Kidney (tissue), 22 donors: ENCODE measurements at places on chromosomes 5 and 9. TPM values are rescaled to one million over a fixed set of nuclear protein-coding genes. Genes with fewer than 3 reads are reported as not detected.
A peak's percentile ranks its signal among the peaks of the same experiment; 100 is the strongest.

- DNase-seq = no peak
Observed at GRCh38 chr5:15833365-15833764, 333.4 kb downstream of the FBXL7 start.

DNA sequence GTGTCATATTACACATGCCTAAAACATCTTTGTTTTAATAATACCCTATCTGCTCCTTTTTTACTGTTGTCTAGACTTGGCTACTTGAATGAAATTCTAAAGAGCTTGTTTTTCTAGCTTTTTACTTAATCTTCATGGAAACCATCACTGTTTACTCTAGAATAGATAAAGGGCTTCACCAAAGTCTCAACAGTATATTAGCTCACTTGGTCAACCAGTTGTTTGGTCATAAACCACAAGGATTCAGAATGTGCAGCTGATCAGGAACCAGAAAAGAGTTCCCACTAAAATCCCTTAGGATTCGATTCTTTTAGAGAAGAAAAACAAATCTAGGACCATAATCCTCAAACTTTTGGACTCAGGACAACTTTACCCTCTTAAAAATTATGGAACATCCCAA, 38.0 kb downstream of the CDO1 start:
- no peak for DNase-seq

DNA sequence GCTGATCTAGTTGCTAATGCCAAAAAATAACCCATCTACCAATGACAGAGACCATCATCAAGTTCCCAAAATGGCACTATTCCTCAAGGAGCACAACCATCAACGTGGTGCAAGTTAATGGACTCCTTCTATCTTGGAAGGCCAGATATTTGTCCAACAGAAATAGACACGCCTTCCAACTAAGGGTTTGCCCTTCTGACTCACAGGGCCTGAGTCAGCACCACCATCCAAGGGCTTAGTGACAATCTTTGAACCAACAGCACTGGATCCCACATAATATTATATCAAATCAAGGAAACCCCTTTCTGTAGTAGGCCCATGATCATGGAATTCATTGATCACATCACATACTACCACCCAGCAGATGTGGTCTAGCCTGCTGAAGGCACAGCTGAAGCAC, 84.3 kb downstream of the MED27 start:
- no peak for DNase-seq

- no peak for DNase-seq
Observed at GRCh38 chr5:109645707-109646192, 44.0 kb upstream of the MAN2A1 start.

GRCh38 chr5:100517301-100517974, 17.7 kb upstream of the FAM174A start:
- no peak for DNase-seq

DNA sequence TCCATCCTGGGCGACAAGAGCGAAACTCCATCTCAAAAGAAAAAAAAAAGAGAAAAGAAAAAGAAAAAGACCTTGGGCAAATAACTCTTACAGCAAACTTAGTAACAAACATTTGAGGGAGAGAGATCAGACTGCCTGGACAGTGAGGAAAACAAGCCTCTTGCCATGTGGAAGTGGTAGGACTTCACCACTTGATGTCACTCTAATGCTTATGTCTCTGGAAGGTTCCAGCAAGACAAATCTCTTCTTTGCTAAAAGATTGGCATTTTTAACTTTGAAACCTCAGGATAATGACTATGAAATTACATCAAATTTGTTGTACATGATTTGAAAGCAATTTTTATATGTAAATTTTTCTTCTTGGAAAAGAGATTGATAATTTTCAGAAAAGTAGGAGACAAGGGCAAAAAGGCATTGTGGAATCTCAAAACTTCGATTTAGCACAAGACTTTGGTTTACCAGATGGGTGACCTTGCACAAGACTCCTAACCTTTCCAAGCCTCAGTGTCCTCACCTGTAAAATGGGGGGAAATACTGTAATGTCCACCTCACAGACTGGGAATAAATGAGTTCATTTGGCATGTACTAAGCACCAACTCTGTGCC, 5.4 kb downstream of the ACTL7B start:
- DNase-seq = no peak

DNA sequence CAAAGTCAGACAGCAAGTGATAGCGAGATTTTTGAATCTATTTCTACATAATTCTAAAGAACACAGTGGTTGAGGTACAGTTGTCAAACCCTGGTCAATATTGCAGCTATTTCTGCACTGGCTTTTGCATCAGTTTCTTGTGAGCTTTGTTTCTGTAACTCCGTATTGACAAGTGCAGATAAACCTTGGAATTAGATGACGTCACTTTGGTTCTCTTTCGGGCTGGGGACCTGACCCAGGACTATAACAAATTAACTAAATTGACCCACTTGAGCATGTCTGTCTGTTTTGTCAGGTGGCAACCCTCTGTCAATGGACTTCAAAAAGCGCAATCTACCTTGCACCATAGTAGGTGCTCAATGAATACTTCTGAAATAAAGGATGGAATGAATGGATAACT, 418.4 kb upstream of the SGCD start:
- no peak for DNase-seq

GRCh38 chr5:53827211-53827651, 266.8 kb downstream of the NDUFS4 start:
- DNase-seq = no peak

DNA sequence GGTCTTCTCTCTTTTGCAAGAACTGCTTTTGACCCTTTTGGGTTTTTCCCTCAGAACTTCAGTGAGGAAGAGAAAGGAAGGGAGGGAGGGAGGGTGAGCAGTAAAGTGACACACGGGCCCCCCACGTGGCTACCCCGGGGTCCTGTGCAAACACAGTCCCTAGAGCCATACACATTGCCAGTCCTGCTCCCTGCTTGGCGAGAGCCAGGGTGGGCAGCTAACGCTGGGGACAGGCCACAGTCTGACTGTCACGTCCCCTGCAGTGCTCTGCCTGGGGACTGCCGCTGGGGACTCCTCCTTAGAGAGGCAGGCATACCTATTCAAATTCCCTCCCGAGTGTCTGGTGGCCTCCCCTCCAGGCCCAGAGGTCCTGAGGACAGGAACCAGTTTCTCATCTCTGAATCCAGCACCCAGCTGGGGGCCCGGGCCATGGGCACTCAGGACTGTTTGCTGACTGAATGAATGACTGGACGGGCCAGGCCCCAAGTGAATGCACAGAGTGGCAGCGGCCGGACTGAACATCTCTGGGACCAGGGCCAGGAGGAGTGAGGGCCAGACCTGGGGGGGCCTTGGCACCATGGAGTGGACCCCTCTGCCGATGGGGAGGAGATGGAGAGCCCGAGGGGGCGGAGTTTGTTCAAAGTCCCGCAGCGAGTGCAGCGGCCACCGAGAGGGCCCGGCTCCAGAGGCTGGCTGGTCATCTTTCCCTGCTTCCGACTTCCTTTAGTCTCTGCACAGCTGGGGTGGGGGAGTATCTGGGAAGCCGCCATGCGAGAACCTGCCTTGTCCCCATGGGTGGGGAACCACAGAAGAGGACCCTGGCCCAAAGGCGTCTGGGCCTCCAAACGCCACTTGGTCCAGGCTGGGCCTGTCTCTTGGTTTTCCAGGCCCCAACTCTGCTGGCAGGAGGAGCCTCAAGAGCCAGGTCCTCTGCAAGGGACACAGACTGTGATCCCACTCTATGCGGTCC, 5.8 kb downstream of the CCDC187 start:
- DNase-seq = no peak

GRCh38 chr9:98432134-98432533, 176.7 kb upstream of the TBC1D2 start:
- no peak for DNase-seq

- DNase-seq = peak; percentile 62
Observed at GRCh38 chr5:168951769-168952168, 349.2 kb downstream of the SLIT3 start.

GRCh38 chr5:103228061-103228460, 30.5 kb upstream of the MACIR start:
- no peak for DNase-seq

DNA sequence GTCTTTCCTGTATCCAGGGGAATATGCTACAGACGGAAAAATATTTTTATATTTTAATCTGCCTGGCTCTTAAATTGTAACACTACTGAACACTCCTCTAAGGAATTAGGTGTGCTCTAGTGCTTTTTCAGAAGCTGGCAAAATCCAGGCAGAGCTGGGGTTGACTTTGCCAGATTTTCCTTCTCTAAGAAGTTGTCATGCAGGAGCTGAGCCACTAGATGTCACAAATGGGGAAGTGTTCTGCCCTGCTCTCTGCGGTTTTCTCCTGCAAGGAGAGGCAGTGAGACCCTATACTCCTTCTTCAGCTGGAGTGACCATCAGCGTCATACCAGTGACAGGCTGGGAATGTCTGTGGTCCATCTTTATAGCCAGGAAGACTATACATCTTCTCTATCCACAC, 112.5 kb downstream of the HAPLN1 start:
- peak; percentile 71 for DNase-seq

- DNase-seq = no peak
Observed at GRCh38 chr5:5384660-5385330, 37.7 kb upstream of the ICE1 start.

DNA sequence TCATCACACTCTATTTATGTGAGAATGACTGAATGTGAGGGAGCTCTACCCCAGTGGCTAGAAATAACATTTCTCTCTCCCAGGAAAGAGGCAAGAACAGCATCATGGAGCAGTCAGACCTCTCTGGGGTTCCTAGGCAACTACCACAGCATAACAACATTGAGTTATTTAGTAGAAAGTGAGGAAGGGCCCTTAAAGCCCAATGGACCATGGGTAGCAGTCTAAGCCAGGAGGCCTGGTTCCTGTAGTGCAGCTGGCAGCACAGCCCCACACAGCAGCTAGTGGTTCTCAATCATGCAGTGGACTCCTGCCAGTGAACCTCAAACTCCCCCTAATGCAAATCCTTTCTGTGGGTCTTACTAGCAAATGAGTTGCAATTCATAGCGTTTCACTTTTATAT, 55.3 kb downstream of the SPEF2 start:
- DNase-seq = no peak

- DNase-seq = peak; percentile 33
Observed at GRCh38 chr5:171640480-171640879, 145.1 kb upstream of the SMIM23 start.

GRCh38 chr9:134676886-134677285, 35.3 kb downstream of the COL5A1 start:
- DNase-seq = no peak

DNA sequence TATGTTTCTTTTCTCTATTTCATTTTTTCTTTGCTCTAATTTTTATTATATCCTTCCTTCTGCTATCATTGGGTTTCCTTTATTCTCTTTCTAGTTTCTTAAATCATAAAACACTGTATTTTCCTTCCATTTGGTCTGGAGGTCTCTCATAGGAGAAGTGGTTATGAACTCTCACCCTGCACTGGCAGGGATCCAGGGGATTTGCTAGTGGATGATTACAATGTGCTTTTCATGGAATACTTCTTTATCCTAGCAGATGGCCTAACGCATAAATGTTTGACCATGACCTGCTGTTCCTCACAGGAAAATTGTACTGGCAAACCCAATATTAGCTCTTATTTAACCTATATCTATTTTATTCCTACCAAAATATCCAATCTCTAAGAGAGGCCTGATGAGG, 31.5 kb upstream of the SGCD start:
- DNase-seq = no peak

DNA sequence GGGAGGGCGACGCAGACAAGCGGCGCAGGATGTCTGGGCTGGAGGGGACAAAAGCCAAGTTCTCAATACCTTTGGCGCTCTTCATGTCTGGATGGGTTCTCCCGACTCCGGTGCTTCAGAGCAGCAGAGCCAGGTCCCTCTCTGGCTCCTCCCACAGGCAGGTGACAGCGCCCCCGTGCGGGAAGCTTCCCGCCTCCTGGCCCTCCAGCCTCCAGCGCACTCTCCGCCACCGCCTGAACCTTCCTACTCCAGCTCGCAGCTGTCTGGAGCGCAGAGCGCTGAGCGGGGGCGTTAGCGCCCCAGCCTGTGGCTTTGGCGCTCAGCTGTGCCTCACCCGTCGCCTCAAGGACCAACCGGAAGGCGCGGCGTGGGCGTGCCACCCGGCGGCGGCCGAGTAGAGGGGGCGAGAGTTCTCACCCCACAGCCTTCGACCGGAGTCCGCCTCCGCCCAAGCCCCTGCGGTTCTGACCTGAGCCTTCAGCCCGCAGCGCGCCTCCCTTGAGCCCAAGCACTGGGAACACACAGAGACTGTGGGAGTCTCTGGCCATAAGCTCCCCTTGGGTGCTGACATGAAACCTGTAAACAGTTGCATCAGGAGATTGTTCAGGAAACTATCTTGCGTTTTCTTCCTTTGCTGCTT, at the start of gene SLCO4C1:
Gene SLCO4C1 (minus strand): TSS at position 107 of the 640 bp plus-strand sequence. CDS start 22 bp downstream, at position 85.
- peak; percentile 91 for DNase-seq

DNA sequence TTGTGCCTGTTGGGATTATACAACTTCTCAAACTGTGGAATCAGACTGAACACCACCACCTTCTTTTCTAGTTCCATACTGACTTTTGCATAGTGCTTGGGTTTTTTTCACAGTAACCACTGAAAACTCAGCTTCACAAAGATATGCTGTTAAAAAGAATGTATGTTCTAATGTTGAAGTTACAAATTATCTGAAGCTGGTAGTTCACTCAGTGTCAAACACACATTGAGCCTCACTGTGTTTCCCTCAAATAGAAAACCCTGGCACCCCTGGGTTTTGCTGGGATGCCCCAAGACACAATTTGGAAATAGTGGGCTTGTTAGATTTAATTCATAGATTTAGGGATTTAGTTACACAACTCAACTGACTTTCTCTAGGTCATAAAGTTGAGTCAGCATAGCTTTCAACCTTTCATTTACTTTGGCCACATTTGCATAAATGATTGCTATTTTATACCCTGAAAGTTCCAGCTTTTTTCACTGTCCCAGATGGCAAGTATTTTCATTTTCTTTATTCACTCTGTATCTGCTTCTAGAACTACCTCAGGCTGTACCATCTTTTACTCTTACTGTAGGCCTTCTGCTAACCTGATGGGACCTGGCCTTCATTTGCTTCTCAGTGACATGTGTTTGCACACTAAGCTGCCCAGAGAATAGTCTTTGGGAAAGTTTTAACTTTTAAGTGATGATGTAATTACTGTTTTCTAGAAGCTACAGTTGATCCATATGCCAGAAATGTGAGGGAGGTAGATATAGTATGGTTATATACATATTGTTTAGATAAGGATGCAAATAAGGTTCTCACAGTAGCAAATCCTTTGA, 115.1 kb downstream of the CDC42SE2 start:
- no peak for DNase-seq

DNA sequence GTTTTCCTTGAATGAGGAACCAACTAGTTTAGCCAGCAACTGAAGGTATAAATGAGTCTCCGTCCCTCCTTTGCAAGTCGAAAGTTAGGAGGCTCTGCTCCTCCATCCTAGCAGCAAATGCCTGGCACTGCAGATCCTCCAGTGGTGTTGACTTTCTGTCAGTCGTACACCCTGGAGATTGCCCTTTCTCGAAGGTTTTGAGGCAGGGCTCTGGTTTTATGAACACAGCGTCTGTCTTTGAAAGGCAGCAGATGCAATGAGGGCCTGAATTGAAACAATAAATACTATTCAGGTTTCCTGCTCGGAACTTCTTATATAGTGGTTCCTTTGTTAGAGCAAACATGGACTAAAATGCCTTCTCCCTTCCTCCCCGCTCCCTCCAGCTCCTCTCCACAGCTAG, 284.0 kb downstream of the TMEM38B start:
- DNase-seq = no peak

SPATA31A1 gene
- not detected for total RNA-seq

POU5F2 gene
- total RNA-seq = 1.8 TPM

EGFLAM gene
- 5.1 TPM for total RNA-seq

SMC2 gene
- 7.8 TPM for total RNA-seq

PRUNE2 gene
- total RNA-seq = 65.1 TPM

SAXO1 gene
- total RNA-seq = 0.35 TPM

NMUR2 gene
- not detected for total RNA-seq

MAT2B gene
- total RNA-seq = 84.4 TPM
